COR-L47 (cell line): ENCODE measurements at places on chromosomes 4 and X.

- DNase-seq = peak; percentile 75
Measured at GRCh38 chrX:49053223-49054072, 5.4 kb upstream of the CCDC120 start.

DNA sequence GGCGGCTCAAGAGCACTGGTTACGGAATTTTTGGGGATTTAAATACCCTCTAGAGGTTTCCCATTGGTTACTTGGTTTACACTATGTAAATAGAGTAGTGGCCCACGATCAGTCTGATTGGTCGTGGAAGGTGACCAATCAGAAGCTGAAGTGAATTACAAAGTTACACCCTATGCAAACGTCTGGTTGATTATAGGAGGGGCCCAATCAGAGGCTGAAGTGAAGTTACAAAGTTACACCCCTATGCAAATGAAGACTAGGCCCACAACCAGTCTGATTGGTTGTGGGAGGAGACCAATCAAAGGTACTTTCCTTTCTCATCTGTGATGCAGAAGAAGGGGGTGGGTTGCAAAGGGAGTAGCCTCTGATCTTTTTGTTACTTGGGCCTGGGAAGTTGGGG is 45.1 kb upstream of the HSD17B10 start:
- no peak for DNase-seq

DNA sequence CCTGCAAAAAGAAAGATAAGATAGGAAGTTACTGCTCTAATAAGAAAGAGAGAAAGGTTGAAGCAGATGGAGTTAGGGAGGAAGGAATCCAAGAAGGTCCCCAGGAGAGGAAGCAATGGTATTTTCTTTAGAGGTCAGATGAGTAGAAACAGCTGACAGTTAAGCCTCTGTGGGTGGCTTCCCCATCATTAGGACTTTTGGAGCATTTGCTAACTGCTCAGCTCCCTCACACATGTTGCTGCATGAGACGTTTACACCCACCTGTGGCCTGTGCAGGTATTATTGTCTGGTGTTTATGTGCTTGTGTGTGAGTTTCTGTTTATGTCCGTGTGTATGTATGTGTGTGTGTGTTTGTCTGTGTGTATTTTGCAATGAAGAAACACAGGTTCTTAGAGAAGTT is 346.8 kb downstream of the RAB28 start:
- no peak for DNase-seq

GRCh38 chr4:10983268-10983667 is 298.7 kb upstream of the CLNK start:
- no peak for DNase-seq

DNA sequence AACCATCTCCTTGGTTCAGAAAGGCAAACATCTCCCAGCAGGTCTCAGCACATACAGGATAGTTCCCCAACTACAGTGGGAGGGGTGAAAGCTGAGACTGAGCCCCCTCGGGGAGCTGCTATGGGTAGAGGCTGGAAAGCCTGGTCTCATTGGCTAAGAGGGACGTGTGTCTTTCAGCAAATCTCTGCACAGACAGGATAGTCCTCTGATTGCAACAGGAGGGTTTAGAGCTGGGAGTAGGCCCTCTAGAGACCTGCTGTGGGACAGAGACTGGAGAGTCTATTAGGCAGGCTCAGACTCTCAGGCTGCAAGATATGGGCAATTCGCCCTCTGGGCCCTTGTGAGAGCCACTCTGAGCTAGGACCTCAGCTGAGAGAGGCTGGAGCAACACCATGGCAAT is 271.6 kb upstream of the GALNT7 start:
- no peak for DNase-seq
